Astrocyte (in vitro differentiated cells and primary cell): ENCODE measurements at places on chromosomes 6 and 20. TPM values are rescaled to one million over a fixed set of nuclear protein-coding genes. Genes with fewer than 3 reads are reported as not detected.

The TBPL1 gene
- total RNA-seq, result 53.4 and 54.0 TPM in 2 replicates

The TFAP2D gene
- total RNA-seq, result not detected in 2 replicates

The KCNK16 gene
- not detected in 2 replicates for total RNA-seq

The STX7 gene
- 60.6 and 62.1 TPM in 2 replicates for total RNA-seq

GRCh38 chr20:48636301-48636700 is 191.5 kb downstream of the PREX1 start:
- DNase-seq, result no peak

- no peak for DNase-seq
These were observed 100.9 kb downstream of the TMEM242 start for GRCh38 chr6:157222201-157222981.

GRCh38 chr6:166815629-166816028 is 140.7 kb downstream of the RNASET2 start:
- DNase-seq, result no peak

GRCh38 chr6:170423814-170424603 is 117.5 kb downstream of the FAM120B start:
- DNase-seq, result no peak

- DNase-seq, result no peak
These were observed 102.0 kb downstream of the HS3ST5 start for GRCh38 chr6:114240796-114241195.

DNA sequence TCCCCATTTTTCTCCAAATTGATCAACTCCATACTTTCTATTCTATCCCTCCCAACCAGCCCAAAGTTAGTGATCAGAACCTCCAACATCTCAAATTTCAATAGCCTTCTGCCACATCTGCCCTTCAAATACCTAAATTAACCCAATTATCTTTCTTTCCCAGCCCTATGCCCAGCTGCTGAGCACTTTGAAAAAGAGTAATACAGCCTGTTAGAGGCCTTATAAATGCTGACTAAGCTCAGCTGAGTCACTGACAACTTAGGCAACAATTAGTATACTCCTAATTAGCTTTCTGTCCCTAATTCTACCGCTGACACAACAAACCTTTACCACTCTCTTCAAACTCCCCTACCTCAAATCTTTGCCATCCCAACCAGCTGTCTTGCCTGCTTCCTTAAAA is 23.5 kb downstream of the RUNX2 start:
- DNase-seq, result no peak

- no peak for DNase-seq
These were observed 34.3 kb downstream of the PRSS35 start for GRCh38 chr6:83546636-83547035.

DNA sequence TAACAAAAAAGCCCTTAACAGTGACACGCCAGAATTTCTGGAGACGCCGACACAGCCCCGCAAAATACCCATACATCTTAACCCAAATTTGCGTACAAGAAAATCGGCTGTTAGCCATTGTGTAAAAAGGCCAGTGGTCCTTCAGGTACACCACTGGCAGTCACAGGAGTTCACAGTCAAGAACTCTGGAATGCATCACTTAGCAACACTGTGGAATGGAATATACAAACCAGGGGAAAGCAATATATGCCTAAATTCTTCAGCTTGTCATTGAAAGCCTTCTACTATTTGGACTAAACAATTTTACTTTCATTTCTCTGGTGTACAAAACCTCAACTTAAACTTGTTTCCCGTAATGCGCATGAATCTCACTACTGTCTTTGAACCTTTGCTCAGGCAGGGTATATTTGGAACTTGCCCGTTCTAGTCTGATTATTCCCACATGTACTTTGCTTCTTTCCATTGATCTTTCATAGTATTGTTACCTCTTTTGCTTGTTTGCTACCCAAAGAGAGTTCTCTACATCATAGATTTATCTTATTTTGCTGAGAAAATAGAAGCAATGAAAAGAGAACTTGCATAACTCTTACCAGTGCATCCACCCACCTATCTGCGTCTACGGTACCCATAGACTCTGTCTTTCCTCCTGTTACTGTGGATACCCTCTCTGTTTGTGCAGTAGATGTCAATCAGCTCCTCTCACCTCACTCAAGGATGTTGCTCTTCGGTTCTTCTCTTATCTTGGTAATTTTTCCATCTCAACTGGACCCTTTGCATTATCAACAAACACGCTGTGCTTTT is at the start of gene ARMH2:
Gene ARMH2 (minus strand): TSS at position 178 of the 801 bp plus-strand sequence. CDS start 60 bp downstream, at position 118.
- DNase-seq, result no peak

DNA sequence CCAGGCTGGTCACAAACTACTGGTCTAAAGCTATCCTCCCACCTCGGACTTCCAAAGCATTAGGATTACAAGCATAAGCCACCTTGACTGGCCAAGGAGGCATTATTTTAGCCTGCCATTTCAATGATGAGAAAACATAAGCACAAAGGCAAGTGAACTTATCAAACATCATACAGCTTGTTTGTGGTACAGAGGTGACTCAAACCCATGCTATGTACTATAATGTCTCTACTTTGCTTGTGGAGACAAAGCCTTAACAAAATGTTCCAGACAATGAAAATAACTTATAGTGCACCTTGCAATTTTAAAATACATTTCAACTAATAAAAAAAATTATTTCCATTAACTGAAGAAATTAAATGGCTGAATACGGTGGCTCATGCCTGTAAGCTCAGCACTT is 26.2 kb downstream of the HDAC2 start:
- DNase-seq, result peak; percentile 29

DNA sequence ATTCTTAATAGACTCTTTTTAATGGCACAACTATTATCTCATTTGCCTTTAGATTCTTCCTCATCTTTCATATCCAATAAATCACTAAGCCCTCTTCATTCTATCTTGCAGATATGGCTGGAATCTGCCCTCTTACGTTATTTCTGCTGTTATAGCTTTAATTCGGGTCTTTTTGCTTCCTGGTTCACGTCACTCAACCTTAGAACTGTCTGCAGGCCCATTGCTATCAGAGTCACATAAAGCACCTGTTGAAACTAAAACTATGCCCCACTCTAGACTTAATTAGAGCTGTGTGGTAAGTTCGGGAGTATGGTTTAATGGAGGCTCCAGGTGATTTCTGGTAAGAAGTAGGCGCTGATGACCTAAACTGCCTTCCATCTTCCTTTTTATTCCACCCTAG is 988 bp downstream of the QRSL1 start:
- no peak for DNase-seq

DNA sequence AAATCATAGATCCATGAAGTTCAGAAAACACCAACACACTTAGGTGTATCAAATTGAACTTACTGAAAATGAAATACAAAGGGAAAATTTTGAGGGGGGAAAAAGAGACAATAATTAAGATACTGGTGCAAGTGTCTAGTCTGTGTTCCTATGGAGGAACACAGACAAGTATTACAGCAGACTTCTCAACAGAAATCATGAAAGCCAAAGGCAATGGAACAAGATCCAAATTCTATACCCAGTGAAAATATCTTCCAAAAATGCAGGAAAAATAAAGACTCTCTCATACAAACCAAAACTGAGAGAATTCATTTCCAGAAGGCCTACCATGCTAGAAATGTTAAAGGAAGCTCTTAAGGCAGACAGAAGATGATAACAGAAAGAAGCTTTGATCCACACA is 63.1 kb downstream of the NRN1 start:
- DNase-seq, result no peak

DNA sequence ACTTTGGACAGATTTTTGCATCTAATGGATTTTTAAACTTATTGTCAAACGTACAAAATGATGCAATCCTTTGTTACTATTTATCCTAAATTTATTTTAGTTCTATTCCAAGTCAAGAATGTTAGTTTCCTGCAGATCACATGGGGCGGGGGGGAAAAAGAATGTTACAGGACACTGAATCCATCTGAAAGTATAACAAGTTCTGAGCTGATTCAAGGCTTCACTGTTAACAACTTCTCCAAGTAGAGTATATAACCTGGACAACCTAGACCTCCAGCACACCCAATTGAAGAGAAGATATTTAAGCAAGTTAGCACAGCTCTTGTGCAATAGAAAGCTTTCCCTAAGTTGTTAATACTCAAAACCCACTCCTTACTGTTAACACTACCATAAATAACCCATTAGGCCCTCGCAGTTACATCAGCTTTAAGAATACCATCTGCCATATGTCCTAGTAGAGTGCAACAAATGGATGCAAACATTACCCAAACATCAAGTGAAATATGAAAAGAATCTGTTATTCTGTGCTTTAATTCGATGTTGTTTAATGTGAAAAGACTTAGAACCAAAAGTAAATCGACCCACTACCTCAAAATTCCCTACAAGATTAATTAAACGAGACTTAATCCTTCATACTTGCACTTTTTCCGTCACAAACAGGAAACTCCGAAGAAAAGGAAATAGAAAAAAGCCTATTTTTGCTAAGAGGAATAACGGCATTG is 1.3 kb downstream of the SEC63 start:
- DNase-seq, result peak; percentile 12

DNA sequence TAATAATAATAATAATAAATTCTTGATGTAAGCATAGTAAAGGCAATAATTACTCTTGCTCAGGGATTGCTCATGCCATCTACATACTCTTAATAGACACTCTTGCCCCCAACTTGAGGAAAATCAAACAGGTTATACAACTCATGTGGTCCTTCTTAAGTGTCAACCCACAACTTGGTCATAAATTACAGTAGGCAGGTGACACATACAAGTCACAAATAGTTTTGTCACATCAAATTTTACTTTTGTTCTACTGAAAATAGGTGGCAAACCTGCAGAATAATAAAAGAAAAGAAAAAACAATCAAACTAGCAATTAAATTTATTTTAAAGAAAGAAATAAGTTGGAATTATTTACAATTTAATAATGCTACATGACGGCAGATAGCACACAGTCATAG is 1.6 kb downstream of the ME1 start:
- DNase-seq, result no peak

DNA sequence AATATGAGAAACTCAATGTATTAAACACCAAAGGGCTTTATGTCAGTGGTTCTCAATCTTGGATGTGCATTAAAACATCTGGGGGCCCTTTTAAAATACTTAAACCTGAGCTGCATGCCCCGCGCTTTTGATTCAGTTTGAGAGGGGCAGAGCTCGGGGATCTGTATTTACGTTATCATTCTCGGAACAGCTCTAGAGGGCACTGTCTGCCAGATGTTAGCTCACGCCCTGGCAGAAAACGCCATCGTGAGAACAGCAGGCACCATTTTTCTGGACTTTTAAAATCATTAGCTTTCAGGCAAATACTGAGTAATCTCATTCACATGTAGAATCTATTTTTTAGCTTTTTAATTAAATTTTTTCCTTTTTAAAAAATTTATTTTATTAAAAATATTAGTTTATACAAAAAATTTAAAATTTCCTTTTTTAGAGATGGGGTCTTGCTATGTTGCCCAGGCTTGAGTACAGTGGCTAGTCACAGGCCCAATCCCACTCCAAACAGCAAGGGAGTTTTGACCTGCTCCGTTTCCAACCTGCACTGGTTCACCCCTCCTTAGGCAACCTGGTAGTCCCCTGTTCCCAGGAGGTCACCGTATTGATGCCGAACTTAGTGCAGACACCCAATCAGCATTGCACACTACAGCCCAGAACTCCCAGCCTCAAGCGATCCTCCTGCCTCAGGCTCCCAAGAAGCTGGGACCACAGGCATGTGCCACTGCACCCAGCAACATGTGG is 30.0 kb upstream of the ZNF133 start:
- DNase-seq, result no peak
